Renal cortex interstitium (tissue), 15 donors: ENCODE measurements at places on chromosomes 11 and 22. TPM values are rescaled to one million over a fixed set of nuclear protein-coding genes. Genes with fewer than 3 reads are reported as not detected.

DNA sequence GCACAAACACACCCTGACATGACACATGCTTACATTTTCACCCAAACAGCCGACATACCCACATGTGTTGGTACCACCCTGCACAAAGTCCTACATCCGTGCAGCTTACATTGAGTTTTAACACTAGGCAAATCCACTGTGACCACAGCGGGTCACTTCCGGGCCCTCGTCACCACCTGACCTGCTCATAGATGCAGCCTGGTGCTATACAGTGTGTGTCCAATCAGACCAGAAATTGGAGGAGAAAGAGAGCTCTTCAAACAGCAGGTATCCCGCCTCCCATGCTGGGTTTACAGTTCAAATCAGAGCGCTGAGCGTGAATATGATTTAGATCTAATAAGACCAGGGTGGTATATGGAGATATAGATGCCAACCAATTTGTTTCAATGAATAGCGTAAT is 35.4 kb downstream of the PHF21B start:
- no peak for DNase-seq

GRCh38 chr11:67694875-67695555 is 20.6 kb upstream of the ALDH3B2 start:
- no peak for DNase-seq

DNA sequence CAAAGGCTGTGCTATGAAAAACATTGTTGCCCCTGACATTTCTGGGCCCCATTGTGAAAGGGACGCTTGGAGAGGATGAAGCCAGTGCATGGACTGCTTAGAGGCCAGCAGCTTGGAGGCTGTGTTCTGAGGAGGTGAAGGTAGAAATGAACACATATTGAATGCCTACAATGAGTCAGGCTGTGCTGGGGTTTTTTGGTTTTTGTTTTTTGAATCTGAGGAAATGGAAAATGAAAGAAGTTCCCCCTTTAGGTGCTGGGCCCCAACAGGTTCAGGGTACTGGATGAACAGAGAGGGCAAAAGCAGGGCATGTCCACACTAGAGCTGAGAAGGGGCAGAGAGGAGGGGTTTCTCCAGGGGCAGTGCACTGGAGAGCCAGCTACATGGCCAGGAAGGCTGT is 166.1 kb upstream of the API5 start:
- DNase-seq = no peak

- DNase-seq = no peak
These were observed 24.8 kb downstream of the PAK1 start for GRCh38 chr11:77449060-77449521.

The POTEH gene
- not detected for polyA plus RNA-seq

- DNase-seq = no peak
These were observed 909.0 kb downstream of the BRD1 start for GRCh38 chr22:48918585-48919186.

GRCh38 chr11:71421392-71421950 is 26.7 kb downstream of the DHCR7 start:
- no peak for DNase-seq

GRCh38 chr22:36912694-36913426 is 568 bp upstream of the CSF2RB start:
- DNase-seq = no peak

- no peak for DNase-seq
These were observed 53.7 kb upstream of the EP300 start for GRCh38 chr22:41038732-41039131.

The DGCR6 gene
- 14.0 TPM for polyA plus RNA-seq

GRCh38 chr22:46578251-46578823 is 40.9 kb upstream of the CELSR1 start:
- no peak for DNase-seq

The ZFPL1 gene
- polyA plus RNA-seq = 30.7 TPM

- no peak for DNase-seq
These were observed at the start of gene RTN4RL2 for GRCh38 chr11:57460022-57460757. TSS of gene RTN4RL2 (plus strand) at chr11:57460528. CDS start at chr11:57460866, 338 bp downstream.

DNA sequence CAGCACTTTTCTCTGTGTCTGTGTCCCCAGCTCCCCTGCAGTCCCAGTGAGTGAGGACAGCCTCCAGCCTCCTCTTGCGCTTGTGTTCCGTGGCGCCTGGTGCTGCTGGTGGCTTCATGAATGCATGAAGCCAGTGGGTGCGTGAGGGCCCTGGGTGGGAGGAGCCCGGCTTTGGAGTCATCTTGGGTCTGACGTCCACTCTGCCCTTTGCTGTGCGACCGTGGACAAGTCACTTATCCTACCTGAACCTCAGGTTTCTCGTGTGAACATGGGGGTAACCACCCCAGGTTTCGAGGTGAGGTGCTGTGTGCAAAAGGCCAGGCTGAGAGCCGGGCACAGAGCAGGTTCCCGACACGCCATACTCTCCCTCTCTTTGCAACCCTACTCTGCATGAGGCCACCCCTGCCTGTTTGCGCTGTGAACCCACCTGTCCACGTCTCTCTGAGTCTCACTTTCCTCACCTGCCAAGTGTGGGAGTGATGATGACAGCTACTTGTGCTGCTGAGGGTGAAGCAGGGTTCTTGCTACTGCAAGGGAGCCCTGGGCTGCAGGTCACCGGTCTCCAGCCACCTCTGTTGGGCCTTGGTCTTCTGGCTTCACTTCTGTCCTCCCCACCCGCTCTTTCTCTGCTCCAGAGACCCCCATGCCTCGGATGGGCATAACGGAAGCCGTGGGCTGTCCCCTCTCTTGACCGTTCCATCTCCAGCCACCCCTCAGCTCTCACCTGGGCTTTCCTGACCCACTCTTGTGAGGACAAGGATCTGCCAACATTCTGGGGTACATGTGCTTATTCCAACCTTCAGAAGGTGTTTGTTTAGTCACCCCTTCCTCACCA is 537.6 kb downstream of the TBC1D22A start:
- no peak for DNase-seq
